ENCODE measurements at places on chromosomes 4 and X.

DNA sequence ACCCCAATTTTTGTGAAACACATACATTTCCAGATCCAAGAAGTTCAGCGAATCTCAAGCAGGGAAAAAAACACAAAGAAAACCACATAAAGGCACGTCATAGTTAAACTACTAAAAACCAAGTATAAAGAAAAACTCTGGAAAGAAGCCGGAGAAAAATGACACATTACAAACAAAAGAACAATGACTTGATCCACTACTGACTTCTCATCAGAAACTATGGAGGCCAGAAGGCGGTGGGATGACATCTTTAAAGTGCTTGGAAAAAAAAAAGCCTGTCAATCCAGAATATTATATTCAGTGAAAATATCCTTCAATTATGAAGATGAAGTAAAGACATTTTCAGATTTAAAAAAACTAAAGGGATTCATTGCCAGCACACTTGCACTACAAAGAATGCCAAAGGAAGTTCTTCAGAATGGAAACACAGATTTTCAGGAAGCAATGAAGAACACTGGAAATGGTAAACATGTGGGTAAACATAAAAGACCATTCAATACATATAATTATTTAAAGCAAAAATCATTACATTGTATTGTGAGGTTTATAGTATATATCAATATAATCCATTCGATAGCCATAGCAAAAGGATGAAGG, 32.6 kb upstream of the PPP2R2C start:
- no peak for DNase-seq

DNA sequence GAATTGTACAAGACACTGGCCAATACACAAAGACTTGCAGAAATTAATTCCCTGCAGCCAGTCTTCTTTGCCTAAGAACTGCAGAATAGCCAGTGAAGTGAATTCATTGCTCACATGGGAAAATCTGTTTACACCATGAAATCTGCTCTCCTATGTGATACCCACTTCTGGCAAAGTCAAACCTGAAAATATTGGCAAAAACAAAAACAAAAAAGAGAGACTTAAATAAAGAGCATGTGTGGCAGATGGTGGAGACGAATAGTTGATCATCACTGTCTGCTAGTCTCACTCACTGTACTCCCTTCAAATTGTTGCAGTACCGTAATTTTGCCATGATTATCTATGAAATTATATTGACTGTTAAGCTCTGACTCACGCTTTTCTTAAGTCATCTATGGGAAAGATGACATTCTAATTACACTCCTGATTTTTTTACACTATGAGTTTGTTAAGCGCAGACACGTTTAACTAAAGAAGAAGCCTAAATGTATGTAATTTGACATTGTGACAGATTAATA, 406.8 kb downstream of the PCDH7 start:
- DNase-seq = no peak

GRCh38 chrX:107823456-107823855, 2.2 kb upstream of the MID2 start:
- no peak for DNase-seq

DNA sequence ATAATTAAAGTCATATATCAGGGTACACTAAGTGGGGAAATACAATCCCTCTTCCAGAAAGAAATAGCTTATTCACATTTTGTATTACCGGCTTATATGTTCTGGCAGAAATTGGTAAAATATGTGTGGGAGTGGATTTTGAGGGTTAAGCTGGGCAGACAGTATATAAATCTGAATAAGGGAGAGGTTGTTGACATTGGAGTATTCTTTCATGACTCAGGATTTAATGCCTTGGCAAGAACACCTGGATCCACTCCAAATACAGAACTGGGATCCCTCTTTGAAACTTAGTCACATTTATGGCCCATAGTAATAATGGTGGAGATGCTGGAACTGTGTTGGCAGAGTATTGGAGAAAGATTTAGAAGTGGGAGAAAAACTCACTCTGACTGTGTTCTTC, 54.3 kb upstream of the TET2 start:
- no peak for DNase-seq

GRCh38 chr4:26860922-26861433, 337 bp downstream of the STIM2 start:
- DNase-seq = peak; percentile 33

GRCh38 chr4:165560941-165561340, 182.1 kb downstream of the CPE start:
- DNase-seq = no peak

GRCh38 chrX:121496966-121497365, 449.6 kb downstream of the GLUD2 start:
- no peak for DNase-seq

DNA sequence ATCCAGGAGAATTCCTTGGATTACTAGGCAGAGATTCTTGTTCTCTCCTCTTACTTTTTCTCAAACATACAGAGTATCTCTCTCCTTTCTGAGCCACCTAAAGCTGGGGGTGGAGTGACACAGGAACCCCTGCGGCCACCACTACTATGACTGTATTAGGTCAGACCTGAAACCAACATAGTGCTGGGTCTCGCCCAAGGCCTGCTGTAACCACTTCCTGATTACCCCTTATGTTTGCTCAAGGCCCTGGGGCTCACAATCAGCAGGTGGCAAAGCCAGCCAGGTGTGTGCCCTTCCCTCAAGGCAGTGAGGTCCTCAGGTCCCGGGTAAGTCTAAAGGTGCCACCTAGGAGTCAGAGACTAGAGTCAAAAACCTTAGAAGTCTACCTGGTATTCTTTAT, 166.4 kb downstream of the PARM1 start:
- DNase-seq = no peak

GRCh38 chr4:97153042-97153441, 990.2 kb downstream of the STPG2 start:
- DNase-seq = no peak

GRCh38 chrX:74286950-74287740, 16.8 kb upstream of the ZCCHC13 start:
- no peak for DNase-seq

DNA sequence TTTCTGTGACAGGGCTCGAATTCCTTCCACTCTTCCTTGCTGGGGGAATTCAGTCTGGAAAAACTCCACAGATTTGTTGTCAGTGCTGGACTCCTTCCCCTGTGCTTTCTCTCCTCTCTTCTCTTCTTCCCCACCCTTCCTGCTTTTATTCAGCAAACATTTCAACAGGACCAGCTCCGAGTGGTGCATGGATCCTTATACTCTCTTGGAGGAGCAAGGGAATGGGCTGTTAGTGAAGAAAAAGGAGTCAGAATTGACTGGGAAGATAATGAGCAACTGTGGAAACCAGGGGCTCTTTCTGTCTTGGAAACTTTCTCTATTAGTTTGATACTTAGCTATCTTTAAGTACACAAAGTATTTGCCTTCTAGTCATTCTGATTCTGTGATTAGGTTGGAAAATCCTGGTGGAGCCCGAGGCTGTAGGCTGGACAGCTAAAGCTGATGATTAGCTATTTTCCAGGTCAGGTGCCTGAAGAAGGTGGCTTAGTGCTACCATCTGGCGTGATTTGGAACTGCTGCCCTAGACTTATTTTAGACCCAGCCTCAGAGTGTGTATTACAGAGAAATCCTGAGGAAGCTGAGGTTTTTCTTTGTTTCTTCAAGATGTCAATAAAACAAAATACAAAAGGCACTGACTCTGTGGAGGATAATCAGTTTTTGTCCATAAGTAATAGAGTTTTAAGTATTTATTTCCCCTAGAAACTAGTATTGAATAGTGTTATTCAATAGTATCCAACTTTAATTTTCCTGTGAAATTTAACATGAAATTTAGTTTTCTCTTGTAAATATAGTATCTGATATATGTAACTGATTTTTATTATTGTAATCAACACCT, 38.4 kb downstream of the NAP1L5 start:
- DNase-seq = no peak

DNA sequence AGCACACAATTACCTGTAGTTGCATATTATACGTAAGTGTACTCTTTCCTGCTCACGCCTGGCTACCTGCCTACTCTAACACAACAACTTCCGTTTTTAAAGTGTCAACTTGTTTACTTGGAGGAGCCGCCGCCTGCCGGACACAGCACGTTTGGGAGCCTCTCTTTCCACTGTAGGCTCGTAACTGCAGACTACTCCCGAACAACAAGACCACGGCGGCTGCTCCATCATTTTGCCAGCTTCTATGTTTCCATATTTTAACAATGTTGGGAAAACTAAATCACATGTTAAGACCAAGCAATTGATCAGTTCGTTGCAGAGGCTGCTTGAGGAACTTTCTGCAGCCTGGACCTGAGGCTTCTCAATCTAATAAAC, 841 bp downstream of the MTNR1A start:
- DNase-seq = no peak

- no peak for DNase-seq
These were observed 10.5 kb upstream of the RNF128 start for GRCh38 chrX:106716004-106716403.

DNA sequence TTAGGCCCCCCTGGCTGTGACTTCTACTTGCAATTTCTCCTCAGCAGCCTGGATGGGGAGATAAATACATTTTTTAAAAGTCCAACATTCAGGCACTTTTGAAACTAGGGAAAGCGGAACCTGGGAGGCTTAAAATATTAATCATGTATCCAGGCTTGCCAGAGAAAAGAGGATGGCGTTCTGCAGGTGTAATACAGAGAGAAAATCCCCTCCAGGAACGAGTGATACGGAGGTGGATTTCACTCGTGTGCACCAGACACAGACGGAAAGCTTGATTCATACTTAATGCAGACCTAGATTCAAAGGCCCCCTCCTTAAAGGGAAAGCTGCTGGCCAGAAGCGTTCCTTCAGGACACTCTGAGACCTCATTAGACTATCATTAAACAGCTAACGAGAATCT, 354.0 kb upstream of the BOD1L1 start:
- no peak for DNase-seq

GRCh38 chr4:90128961-90129495, 1.8 kb downstream of the CCSER1 start:
- no peak for DNase-seq

- DNase-seq = no peak
These were observed 603 bp downstream of the MAD2L1 start for GRCh38 chr4:120065974-120066516.

- DNase-seq = no peak
These were observed 102.4 kb upstream of the MAML3 start for GRCh38 chr4:140256335-140256734.

- no peak for DNase-seq
These were observed 52.4 kb downstream of the EDNRA start for GRCh38 chr4:147533331-147533730.

DNA sequence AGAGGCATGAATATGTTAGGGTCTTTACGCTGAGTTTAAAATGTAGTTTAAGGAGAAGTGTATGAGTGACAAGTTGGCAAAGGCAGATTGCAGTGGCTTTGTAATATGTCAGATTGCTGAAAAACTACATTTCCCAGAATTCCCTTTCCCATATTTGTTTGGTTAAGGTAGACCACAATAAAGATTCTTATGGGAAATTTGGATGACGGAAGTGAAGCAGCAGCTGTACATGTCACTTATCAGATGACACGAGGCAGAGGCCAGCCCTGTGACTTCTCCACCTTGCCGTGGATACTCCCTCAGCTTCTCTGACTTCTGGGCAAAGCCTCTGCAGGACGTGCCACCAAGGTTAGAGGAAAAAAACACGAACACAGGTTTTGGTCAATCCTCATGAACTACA, 229.7 kb upstream of the DKK2 start:
- no peak for DNase-seq

- DNase-seq = no peak
These were observed 3.1 kb downstream of the DCAF16 start for GRCh38 chr4:17807446-17807845.

DNA sequence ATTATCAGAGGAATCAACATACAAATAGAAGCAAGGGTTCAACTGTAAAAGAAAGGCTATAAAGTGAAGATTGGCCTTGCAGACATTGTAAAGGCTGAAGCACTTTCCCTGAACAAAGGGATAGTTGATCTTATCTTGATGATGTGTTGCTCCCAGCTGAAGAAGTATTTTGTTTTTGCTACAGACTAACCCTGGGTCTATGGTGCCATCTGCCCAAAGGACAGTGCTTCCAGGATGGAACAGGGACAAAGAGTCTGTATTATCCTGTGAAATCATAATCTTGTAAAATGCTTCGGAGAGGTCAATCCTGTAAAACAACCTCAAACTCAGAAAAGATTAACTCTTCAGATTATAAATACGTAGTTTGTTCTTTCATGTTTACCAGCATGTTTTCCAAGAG, 251.7 kb upstream of the ANKRD50 start:
- DNase-seq = no peak

DNA sequence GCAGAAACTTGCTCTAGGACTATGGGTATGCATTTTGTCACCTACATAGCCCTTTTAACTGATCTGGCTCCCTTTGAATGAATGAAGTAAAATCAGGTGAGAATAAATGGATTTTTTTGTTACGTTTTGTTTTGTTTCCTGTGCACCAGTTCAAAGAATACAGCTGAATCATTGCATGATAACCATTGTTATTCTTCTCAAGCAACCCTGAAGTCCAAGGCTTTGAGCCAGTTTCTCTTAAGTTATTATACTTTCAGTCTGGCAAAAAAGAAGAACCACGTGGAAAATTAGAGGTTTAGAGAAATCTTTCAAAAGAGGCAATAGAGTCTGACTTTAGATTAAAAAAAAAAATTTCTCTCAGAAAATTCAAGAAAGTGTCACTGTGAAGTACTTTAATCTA, 398.6 kb upstream of the TECRL start:
- DNase-seq = no peak

- DNase-seq = no peak
These were observed 183.5 kb upstream of the C1QTNF7 start for GRCh38 chr4:15244354-15244753.

- DNase-seq = no peak
These were observed 25.0 kb downstream of the TLR6 start for GRCh38 chr4:38831653-38832052.

- DNase-seq = no peak
These were observed 2.2 kb downstream of the PWWP3B start for GRCh38 chrX:106170318-106170717.

DNA sequence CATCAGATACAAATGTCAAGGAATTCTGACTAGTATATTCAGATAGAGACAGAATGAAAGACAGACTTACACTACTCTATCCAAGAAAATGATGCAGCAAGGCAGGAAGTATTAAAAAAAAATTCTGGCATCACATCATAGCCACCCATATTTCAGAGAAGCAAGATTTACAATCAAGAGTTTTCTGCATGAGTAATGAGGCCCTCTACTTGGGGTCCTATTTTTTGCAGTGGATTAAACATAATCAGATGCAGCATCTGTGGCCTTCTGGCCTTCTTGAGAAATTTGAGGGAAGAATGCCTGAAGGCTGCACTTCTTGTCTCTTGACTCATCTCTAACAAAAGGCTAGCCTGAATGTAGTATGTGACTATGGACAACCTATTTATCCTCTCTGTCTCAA, 48.2 kb upstream of the SLIT2 start:
- DNase-seq = no peak

GRCh38 chr4:80253510-80253909, 13.0 kb upstream of the FGF5 start:
- no peak for DNase-seq

DNA sequence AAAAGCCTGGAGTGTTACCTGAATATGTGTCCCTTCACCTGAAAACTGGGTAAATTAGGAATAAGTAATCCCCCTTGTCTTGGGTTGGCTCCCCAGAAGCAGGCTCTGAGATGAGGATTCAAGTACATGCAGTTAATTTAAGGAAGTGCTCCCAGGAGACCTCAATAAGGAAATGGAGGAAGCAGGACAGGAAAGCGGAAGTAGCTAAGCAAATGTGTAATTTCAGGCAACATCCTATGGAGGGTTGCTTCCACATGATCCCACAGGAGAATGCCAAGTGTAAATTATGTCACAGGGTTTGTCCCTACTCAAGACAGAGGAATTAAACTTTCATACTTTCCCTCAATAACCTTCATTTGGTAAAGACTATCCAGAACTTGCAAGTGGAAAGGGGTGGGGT, 48.1 kb upstream of the ARHGEF6 start:
- no peak for DNase-seq
